Activated T-cell treated with anti-CD3 and anti-CD28 coated beads for 1 hour (primary cell): ENCODE measurements at places on chromosomes 2 and 18.

DNA sequence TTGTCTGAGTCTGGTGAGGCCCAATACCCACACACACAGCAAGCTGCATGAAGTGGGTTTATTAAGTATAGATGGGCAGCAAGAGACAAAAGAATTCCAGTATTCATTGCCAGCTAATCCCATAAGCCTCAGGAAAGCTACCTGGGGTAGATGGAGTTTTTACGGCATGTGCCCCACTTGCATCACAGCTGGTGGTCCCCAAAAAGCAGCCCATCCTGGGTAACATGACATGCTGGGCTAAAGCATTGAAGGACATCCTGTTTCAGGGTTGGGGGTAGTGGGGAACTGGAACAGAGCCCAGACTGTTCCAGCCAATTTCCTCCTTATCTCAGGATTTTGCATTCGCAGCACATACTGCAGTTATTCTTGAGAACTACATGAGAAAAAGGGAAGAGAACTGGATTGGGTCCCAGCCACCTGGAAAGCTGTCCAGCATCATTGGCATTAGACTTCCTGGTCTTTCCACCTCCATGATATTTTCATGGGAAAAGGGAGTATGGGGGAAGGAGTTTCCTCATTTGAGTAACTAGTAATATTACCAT is 240.1 kb upstream of the MMADHC start:
- no peak for DNase-seq

DNA sequence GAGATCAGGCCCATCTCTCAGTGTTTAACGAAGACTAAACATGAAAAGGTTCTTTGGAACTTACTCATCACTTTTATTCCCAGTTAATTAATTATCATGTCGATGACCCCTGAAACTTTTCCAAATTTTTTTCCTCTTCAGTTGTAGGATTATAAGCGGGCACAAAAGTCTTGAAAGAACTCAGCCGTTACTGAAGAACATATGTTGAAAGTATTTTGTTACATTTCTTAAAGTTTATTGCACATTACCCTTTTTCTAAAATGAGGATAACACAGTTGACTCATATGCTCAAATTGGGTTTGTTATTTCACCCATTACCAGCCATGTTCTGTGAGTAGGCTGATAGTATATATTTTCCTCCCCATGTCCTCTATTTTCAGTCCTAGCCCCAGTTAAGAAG is 75.9 kb upstream of the COL3A1 start:
- no peak for DNase-seq

GRCh38 chr2:148614014-148614321 is 30.6 kb upstream of the EPC2 start:
- DNase-seq: no peak

DNA sequence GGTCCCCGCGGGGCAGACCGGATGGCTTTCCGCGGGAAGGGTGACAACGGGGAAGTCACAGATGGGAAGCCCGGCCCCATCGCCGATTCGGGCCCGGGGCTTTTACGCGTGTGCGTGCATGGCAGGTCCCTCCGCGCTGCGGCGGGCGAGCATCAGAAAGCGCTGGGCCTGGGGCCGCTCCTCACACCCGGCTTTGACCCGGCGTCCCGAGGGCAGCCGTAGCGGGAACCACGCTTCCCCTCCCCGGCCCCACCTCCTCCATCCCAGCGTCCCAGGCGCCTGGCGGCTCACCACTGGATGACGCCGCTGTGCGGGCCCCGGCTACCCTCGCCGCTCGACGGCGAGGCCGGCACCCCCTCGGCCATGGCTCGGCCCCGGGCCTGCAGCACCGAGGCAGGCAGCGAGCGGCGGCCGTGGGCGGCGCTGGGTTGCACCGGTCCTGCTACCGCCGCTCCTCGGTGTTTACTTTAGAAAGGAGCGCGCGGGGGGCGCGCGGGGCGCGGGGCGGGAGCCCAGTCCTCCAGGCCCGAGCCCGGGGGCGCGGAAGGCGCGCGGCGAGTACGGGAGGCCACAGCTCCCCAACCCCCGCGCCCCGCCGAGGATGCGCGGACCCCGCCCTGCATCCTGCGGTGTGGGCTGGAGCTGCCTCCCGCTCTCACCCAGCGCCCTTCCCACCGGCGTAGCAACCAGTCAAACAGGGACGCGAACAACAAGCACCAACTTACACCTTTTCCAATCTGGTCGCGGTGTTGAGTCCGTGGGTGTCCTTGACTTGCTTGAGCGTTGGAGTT is 806 bp downstream of the RFX8 start:
- DNase-seq: peak; percentile 3

DNA sequence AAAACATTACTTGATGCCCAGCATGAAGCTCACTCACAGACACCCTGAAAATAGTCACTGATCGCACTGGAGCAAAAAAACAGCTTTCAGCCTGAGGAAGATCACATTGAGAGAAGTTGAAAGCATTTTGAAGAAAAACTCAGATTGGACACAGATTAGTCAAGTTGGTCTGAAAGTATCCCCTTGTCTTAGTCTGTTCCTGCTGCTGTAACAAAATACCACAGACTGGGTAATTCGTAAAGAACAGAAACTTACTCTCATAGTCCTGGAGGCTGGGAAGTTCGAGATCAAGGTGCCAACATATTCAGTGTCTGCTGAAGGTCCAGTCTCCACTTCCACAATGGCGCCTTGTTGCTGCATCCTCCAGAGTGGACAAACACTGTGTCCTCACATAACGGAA is 14.2 kb upstream of the NDUFV2 start:
- no peak for DNase-seq
